ENCODE measurements at places on chromosomes 1 and 21. TPM values are rescaled to one million over a fixed set of nuclear protein-coding genes. Genes with fewer than 3 reads are reported as not detected.

AGBL4 gene
- total RNA-seq: not detected

AMPD1 gene
- total RNA-seq: not detected

SPRR2G gene
- total RNA-seq: not detected

FAM43B gene
- total RNA-seq: not detected

OR2AK2 gene
- not detected for total RNA-seq

GSTM5 gene
- 0.46 TPM for total RNA-seq

DNAI4 gene
- 1.7 TPM for total RNA-seq

SLC35F3 gene
- total RNA-seq: 2.8 TPM

TRIM46 gene
- 10.7 TPM for total RNA-seq

KRTAP13-3 gene
- not detected for total RNA-seq

JMJD4 gene
- 27.5 TPM for total RNA-seq

OR2T29 gene
- total RNA-seq: not detected

RIMS3 gene
- 2.9 TPM for total RNA-seq

OVAAL gene
- total RNA-seq: not detected

OPTC gene
- total RNA-seq: not detected

PER3 gene
- total RNA-seq: 4.5 TPM

TFF3 gene
- not detected for total RNA-seq

IGSF9 gene
- not detected for total RNA-seq

TFF1 gene
- total RNA-seq: 0.48 TPM

KTI12 gene
- 18.3 TPM for total RNA-seq

SLC30A2 gene
- not detected for total RNA-seq

OPRD1 gene
- not detected for total RNA-seq

SFT2D2 gene
- 106 TPM for total RNA-seq

PRKAB2 gene
- total RNA-seq: 9.5 TPM

GABPB2 gene
- 15.9 TPM for total RNA-seq

ARHGEF16 gene
- not detected for total RNA-seq

CLCA4 gene
- not detected for total RNA-seq

AVPR1B gene
- not detected for total RNA-seq

CA6 gene
- total RNA-seq: 0.41 TPM

LRRC53 gene
- not detected for total RNA-seq

SPATA1 gene
- 1.5 TPM for total RNA-seq

OR10J1 gene
- total RNA-seq: not detected

ELAPOR1 gene
- total RNA-seq: 19.7 TPM

PCP4 gene
- total RNA-seq: not detected

NCAM2 gene
- total RNA-seq: 0.23 TPM

TMEM240 gene
- 0.48 TPM for total RNA-seq

GDAP2 gene
- 25.3 TPM for total RNA-seq

UBXN11 gene
- total RNA-seq: 14.2 TPM

Measured in activated T-helper 2 cell treated with anti-CD3 and anti-CD28 coated beads, Interferon-gamma antibody, Interleukin-2, Interleukin-4, amounts not matched to agents 10 μg/mL and 5 μg/mL and 100 μg/mL, durations not matched to agents 14 hours and 24 hours and 36 hours (primary cell).